Colonic mucosa (tissue), 4 donors: ENCODE measurements at places on chromosomes 4 and X.

DNA sequence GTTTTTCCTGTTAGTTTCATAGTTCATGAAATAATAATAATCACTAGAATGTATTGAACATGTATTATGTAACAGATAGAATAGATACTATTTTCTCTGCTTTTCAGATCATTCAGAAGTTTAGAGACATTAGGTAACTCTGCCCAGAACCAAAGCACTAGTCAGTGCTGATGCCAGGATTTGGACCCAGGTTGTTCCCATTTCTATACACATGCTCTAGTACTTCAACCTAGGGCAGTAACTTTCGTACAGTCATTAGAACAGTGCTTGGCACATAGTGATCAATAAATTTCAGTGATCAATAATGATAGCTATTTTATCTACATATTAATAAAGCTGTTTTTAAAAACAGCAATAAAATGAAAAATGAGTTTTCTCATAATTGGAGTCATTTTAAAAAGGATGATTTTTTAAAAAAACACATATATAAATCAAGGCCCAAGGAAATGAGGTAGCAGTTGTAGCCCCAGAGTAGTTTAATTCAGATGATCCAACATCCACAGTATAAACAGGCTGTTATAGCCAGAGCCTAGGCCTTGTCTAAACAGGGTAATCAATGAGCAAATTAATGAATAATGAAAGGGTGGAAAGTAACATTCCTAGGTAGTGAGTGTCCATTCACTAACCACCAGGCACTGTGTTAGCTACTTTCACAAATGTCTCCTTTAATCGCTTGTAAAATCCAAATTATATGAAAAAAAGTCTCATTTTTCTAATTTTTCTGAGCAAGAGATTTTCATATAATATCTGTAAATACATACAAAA, 25.6 kb downstream of the TXK start:
- DNase-seq = no peak

- DNase-seq = no peak
These were observed 10.6 kb upstream of the PYURF start for GRCh38 chr4:88533937-88534750.

- peak; percentile 16 for DNase-seq
These were observed 793 bp downstream of the GRIA3 start for GRCh38 chrX:123184866-123185276.

- DNase-seq = no peak
These were observed 12.8 kb downstream of the ZFP42 start for GRCh38 chr4:188008377-188008776.

- no peak for DNase-seq
These were observed 1.0 kb upstream of the TRIML1 start for GRCh38 chr4:188138227-188138626.

DNA sequence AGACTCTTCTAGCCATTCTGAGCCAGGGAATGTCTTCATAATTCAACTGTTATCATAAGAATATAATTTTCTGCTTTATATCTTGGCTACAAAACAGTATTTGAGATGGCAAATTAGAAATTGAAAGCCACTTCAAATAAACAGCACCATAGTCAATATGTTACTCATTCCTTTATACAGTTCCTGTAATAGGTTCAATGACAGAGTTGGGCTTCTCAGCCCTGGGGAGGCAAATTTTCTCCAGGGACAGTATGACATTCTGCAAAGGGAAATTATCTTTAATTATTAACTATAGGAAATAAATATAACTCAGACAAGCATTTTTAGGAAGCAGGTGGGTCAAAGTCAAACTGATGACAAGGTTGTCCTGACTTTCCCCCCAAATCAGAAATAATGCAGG, 71.9 kb upstream of the RPS6KA6 start:
- DNase-seq = no peak

DNA sequence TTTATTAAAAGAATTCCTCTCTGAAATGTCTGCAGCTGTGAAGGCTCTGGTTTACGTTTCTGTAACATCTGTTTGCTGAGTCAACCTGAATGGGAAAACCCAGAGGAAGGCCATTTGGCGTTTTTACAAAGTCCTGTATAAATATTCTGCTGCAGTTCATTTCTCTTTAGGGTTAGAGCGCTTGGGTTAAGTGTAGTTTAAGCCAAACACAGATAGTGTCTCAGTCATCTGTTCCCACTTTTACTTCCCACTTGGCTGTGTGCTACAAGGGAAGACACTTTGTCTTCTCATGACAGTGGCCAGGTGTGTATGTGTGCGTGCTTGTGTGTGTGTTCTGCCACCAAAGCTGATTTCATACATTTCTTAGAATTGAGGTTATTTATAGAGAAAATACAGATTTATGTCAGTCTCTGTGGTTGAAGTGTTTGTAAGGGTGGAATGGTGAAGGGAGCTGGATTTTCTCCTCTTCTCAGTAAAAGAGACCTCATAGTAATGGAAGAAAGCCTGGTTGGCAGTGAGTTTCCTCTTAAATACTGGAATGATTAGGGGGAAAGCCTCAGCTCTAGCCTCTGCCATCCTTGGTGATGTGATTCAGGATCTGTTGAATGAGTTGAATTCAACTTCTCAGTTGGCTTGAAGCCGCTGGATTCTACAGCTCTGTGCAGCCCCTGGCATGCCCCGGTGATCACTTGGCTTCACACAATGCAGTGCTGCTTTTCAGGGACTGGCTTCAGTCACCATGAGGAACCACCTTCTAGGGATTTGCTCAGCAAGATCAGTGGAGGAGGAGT, 50.6 kb downstream of the JADE1 start:
- no peak for DNase-seq

- no peak for DNase-seq
These were observed 72.4 kb downstream of the CCNG2 start for GRCh38 chr4:77229433-77229832.

GRCh38 chr4:73705056-73705432, 35.3 kb upstream of the CXCL8 start:
- no peak for DNase-seq

DNA sequence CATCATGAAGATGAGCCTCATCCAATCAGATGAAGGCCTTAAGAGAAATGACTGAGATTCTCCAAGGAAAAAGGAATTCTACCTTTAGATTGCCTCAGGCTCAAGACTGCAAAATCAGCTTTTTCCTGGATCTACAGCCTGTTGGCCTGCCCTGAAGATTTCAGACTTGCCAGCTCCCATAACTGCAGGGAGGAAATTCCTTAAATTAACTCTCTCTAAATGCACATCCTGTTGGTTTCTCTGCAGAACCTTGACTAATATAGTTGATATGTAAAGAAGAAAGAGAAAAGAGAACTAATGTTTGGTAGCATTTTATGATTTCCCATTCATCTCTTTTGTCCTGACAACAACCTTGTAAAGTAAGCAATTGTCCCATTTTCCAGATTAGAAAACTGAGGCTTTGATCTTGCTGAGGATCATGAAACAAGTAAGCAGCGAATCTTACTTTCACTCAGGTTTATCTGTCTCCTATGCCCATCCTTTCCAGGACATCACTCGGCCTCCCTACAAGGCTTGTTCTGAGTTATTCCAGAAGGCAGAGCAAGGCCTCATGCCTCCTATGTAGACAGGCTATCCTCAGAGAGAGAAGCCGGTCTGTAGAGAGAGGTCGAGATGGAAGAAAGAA, 115.0 kb upstream of the LDB2 start:
- no peak for DNase-seq

- no peak for DNase-seq
These were observed 495.4 kb downstream of the PACRGL start for GRCh38 chr4:21195682-21196081.

DNA sequence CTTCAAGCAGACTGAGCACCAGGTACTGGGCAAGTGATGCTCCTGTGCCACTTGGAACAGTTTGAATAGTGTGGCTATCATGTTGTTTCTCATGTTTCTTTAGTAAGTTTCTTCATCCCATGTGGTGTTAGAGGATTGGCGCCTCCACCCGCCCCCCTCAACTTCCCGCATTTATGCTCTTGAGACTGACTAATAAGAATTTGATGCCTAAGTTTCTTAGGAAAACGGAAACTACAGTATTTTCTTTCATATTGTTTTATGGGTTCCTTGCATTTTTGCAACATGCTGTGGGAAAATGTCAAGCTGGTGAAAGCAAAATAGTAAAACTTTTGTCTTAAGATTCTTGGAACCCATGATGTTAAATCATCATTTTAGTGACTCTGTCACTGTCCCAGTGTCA, 101.2 kb upstream of the SLC4A4 start:
- DNase-seq = no peak

GRCh38 chrX:110153896-110154295, 151.0 kb downstream of the TMEM164 start:
- DNase-seq = no peak

GRCh38 chr4:159608436-159608835, 505.6 kb downstream of the RAPGEF2 start:
- no peak for DNase-seq

DNA sequence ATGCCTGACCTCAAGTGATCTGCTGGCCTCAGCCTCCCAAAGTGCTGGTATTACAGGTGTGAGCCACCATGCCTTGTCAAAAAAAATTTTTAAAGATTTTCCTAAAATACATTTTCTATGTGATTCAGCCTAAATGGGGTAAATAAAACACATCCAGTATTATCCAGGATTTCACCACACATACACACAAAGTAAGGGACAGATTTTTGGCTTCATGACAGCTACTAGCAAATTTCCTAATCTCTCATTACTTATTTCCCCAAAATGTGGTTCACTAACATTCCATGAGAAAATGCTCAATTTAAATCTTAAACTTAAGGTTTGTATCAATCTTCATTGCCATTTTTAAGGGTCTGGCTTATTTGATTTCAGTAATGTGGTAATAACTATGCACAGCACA, 348.5 kb upstream of the INTU start:
- DNase-seq = no peak

DNA sequence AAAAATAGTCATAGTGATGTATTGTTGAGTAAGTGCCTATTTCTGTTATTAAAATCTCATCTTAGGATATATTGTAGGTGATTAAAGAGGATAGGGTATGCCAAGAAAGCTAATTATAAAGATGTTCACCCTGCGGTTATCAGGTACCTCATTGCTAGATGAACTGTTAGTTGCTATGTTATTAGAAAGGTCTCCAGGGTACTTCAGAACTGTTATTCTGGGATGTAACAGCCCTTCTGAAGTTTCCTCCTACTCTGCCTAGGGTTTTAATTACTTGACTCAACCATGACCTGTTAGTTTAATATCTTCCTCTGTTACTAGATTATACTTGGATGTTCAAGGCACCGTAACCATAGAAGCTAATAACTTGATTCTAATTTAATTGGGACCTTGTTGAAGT, 15.4 kb downstream of the TMPRSS11E start:
- DNase-seq = no peak

GRCh38 chrX:28966331-28966730, 379.1 kb downstream of the IL1RAPL1 start:
- DNase-seq = no peak

- DNase-seq = no peak
These were observed 92.5 kb downstream of the ANK2 start for GRCh38 chr4:113141901-113142346.

DNA sequence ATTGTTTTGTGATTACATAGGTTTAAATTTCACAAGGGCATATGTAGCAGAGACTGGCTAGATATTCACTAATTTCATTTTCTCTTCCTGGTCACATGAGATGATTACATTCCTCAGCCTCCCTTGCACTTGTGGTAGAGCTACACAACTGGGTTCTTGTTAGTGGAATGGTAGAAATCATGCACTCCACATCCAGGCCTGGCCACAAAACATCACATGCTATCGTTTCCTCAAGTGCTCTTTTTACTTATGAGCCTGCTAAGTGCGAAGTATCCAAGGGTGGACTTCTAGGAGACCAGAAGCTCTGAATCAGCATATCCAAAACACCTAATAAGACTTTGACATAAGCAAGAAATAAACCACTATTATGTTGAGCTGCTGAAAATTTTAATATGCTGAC, 26.4 kb upstream of the HPGDS start:
- no peak for DNase-seq

- DNase-seq = no peak
These were observed 65.8 kb upstream of the FAM47A start for GRCh38 chrX:34197946-34198345.

- no peak for DNase-seq
These were observed 116.4 kb downstream of the RAP1GDS1 start for GRCh38 chr4:98377559-98377958.

GRCh38 chr4:6354119-6354518, 84.5 kb downstream of the WFS1 start:
- DNase-seq = no peak

DNA sequence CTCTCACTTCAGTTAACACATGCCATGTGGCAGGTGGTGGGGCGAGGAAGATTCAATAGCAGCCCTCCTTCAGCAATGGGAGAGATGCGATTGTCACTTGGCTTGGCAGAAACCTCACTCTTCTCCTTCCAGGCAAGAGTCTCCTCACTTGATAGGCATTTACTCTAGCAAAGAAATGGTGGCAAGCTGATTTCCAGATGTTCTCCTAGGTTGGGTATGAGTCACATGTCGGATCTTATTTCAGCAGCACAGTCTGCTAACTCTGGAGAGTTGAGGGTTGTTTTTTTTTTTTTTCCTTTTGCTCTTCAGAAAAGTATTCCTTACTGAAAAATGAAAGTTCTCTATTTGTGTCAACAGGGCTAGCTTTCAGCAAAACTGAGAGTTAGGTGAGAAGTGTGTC, 119.5 kb upstream of the CHRDL1 start:
- DNase-seq = no peak

GRCh38 chrX:46634577-46634976, 61.0 kb downstream of the CHST7 start:
- no peak for DNase-seq

DNA sequence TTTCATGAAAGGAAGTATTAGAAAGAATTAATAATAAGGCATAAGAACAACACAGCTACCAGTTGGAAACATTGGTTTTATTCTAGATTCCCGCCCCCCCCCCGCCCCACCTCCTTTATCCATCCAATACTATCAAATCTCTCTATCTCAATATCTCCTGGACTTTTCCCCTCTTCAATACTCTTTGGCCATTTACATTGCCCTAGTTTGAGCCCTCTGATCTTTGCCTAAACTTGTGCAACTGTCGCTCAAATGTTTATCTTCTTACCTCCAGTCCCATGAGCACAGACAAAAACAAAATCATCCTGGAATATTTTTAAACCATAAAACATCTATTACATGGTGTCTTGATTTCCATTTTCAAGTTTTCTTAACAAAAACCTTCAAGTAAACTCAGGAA, 488.2 kb downstream of the KLHL13 start:
- no peak for DNase-seq

- DNase-seq = no peak
These were observed 414.8 kb downstream of the OPHN1 start for GRCh38 chrX:68018248-68019203.

DNA sequence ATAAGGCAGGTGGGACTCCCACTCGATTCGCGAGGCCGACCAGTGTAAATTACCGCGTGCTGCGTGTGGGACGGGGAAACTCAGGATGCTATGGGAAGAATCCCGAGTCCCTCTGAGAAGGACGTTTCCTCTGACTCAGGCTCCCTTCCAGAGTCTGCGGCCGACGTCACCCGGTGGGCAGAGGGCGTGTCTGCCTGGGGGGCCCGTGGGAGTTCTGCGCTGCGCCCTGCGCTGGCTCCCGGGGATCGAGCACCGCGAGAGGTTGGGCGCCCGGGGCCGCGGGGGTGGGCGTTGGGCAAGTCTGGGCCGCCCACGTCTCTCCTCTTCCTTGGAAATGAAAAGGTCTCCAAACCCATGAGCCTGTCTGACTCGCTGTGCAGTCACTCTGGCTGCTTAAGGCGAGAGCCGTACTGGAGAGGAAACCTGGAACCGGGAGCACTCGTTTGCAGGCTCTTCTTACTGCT, 568 bp downstream of the NIPAL1 start:
- DNase-seq = peak; percentile 63

- DNase-seq = no peak
These were observed 41.0 kb downstream of the CEP135 start for GRCh38 chr4:55989766-55990165.
